ENCODE measurements at places on chromosomes 5 and 9.

GRCh38 chr9:21455320-21455719, 15.1 kb downstream of the IFNA1 start:
- DNase-seq, result no peak

- DNase-seq, result no peak
Observed at GRCh38 chr9:69997524-69997923, 46.1 kb upstream of the MAMDC2 start.

GRCh38 chr5:91049800-91050199, 333.3 kb downstream of the ARRDC3 start:
- DNase-seq, result no peak

GRCh38 chr9:120891245-120891883, 14.4 kb upstream of the PHF19 start:
- DNase-seq, result no peak

DNA sequence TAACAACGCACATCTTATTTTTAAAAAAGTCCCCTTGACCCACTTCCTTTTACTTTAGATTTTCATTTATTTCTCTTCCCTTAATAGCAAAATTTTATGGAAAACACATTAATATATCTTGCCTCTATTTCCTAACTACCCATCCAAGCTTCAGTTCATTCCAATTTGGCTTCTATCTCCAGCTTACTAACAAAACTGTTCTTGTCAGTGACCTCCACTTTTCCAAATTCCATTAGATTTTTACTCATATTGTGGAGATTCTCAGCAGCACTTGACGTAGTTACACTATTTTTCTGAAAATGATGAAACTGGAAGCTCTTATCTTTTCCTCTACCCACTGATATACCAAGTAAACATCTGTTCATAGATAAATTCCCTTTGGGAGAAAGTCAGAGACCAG, 46.5 kb upstream of the ADAMTS19 start:
- no peak for DNase-seq

DNA sequence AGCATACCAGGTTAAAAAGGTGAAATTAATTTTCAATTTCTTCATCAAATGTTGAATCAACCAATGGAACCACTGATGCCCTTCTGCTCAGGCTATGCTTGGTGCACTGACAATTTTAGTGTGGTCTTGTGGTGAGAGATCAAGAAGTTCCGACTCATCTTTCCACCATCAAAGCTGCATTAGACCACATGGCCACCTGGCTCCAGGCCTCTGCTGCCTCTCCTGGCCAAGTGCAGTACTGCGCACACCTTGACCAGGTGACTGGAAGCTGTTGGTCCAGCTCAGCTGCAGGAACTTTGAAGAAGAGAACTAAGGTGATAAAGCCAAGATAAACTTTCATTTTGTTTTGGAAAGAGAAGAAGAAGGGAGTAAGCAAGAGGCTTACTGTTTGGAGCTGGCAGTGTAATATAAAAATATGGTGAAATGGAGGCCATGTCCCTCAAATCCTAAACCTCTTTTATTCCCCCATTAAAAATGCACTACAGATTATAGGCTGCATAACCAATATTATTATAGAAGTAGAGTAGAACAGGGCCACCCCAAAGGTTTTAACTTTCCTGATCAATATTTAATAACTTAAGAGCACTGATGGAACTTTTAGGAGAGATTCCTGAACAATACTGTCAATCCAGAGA, 315.5 kb upstream of the C9orf72 start:
- no peak for DNase-seq

DNA sequence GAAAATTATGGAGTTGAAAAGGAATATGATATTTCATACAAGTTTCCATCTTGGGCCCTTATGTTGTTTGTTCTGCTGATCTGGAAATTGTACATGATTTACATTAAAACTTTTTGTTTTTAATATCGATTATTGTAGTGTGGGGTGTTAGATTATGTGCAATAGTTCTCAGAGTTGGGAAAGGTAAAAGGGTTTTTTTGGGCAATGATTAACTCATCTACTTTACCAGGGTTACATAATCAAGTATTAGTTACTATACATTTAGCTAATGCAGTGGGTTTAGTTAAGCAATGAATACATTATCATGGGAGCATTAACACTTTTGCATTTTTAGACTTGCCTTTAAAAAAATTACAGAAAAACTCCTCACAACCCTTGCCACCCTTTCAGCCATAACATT, 134.0 kb downstream of the ZSWIM6 start:
- DNase-seq, result no peak

DNA sequence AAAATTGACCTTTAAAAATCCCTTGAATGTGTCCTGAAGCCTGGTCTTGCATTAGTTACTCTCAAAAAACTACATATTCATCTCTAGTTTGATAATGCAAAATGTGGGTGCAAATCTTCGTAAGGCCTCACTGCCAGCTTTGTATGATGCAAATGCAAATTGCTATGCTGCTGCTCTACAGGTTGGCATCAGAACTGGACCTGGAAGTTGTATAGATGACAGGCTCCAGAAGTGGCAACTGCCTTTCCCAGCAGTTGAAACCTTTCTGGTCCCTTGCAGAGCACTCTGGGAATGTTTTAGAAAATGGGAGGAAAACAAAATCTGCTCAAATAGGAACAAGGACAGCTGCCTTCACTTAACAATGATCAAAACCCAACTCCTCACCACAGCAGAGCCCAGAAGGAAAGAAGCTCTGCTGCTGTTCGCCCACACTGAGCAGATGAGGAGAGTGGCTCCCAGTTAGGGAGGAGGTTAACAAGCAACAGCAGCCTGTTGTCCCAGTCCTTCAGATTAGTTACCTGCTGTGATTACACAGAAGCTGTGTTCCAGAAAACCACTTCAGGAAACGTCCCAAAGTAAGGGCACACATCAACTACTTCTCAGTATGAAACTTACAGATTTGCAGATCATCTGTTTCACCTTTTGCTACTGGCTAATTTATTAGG, 93.5 kb downstream of the PLPP1 start:
- no peak for DNase-seq

- no peak for DNase-seq
Observed at GRCh38 chr9:93473411-93473810, 20.0 kb upstream of the FAM120AOS start.

- DNase-seq, result no peak
Observed at GRCh38 chr5:42767491-42768105, 11.0 kb downstream of the CCDC152 start.

- peak; percentile 21 for DNase-seq
Observed at GRCh38 chr5:112551419-112552032, 132.4 kb upstream of the EPB41L4A start.

- DNase-seq, result no peak
Observed at GRCh38 chr5:103305809-103306208, 47.2 kb downstream of the MACIR start.

- no peak for DNase-seq
Observed at GRCh38 chr9:78871452-78872331, 574.8 kb downstream of the PSAT1 start.

DNA sequence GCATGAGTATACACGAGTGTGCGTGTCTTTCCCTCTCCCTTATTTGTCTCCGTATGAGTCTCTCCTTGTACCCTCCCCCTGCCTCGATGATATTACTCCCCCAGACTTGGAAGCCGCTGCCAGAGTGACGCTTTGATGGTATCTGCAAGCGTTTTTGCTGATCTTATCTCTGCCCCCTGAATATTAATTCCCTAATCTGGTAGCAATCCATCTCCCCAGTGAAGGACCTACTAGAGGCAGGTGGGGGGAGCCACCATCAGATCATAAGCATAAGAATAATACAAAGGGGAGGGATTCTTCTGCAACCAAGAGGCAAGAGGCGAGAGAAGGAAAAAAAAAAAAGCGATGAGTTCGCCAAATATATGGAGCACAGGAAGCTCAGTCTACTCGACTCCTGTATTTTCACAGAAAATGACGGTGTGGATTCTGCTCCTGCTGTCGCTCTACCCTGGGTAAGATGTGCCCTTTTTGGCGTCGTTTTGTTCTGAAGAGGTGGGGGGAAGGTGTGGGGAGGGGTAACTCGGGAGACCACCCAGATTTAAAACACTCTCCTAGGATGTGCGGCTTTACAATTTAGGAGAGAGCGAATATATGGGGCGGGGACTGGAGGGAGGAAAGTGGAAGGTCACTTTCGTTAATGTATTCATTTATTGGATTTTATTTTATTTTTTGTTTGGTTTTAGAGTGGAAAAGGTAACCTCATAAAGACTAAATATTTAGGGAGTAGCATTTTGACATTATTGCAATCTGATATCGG, at the start of gene GABRG2:
TSS of gene GABRG2 (plus strand) at position 119 of the 757 bp plus-strand sequence. CDS start at position 346, 227 bp downstream.
- DNase-seq, result no peak

DNA sequence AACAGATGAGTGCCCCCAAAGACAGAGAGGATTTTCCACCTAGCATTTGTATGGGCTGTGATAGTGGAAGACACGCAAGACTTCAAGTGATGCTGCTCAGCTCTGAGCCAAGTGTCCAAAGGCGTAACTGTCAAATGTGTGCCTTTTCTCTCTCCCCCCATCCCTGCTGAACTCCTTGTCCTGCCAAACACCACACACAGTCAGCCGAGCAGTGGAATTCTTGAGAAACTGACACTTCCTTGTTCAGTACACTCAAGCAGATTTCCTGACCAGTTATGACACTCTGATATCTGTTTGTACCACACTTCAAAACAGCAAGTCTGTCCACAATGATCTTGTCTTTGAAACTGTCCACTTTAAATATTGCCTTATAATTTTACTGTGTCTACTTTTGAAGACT, 166.4 kb downstream of the PIK3R1 start:
- no peak for DNase-seq

DNA sequence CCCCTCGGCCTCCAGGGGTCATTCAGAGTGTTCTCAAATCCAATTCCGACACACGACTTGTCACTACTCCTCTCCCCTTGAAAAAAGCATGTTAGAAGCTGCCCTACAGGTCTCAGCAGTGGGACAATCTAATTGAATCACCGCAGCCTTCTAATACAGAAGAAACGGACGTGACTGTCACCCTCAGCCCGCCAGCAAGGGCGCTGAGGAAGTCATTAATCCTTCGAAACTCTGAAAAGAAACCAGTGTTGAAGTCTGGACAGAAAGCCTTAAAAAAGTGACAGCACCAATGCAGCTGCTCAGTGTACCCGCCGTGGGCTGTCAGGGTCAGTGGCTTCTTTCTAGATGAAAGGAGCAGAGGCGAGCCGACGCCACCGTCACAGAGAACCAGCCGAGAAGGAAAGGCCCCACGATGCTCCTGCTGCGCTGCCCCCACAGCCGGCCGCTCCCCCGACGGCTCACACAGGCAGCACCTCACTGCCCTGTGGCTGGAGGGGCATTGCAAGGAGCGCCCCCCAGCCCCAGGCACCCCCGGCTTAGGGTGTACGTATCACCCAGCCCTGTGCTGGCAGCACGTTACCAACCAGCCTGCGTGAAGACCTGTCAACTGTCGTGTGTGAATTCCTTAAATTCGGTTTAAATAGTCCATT, 5.7 kb downstream of the BRD3OS start:
- DNase-seq, result no peak

DNA sequence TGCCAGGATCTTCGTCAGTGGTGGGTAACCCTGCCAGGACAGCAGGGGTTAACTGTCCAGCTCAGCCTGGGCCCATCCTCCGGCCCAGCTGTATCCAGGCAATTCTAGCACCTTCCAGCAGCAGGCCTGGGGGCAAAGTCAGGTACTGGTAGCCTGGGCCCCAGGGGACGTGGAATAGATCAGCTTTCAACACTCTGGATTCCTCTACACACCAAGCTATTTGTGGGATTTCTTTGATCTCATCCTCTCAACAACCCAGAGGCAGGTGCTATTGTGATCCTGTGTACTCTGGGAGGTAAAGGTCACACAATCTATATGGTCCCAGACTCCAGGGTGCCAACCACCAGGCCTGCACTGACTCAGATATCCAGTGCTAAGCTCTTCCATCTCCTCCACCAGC, 8.7 kb upstream of the SPOUT1 start:
- no peak for DNase-seq

DNA sequence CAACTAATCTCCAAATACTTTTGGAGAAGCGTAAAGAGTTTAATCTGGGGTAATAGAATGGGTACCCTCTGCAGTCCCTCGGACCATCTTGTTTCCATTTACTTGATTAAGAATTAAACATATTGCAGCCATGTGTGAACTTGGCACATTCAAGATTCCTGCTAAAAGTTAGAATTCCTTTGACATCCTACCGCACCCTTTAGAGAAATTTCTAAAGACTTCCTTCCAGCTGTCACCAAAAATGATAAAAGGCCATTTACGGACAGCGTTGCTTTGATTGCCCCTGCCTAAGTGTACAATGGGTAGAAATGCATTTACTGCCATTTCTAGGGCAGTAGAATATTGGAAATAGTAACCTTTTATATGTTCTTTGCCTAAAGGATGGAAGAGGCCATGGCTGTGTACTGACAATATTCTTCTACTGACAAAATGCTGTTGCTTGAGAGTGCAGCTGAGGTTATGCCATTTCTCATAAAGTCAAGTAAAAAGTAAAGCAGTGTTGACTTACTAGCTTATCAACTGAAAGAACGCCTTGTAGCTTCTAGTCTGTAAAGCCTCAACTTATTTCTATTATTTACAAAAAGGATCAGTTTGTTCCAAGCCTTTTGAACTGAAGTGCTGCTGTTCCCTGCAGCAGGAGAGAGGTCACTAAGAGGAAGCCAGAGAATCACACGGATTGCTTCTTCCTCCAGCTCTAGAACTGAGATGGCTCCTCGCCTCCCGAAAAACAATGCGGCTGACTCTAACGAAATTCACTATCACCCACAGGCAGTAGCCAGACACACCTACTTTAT, 139.8 kb upstream of the BASP1 start:
- no peak for DNase-seq

DNA sequence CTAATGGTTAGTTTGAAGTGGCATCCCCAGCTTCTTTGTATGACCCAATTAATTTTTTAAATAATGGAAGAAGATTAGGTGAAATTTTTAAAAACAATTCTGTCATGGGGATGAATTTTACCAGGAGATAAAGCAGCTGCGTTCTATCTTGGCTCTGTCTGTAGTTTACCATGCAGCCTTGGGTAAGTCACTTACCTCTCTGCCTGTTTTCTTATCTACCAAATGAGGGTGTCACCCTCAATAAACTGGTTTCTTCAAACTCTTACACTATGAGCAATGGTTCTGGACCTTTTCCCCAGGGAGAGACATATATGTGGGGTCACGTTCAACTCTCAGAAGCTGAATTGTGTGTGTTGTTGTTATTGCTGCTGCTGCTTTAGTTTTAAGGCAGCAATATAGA, 71.7 kb downstream of the TEX10 start:
- DNase-seq, result no peak

GRCh38 chr9:35700031-35700430, 10.3 kb upstream of the TPM2 start:
- no peak for DNase-seq

- DNase-seq, result no peak
Observed at GRCh38 chr9:89422151-89422975, 75.5 kb downstream of the SEMA4D start.

DNA sequence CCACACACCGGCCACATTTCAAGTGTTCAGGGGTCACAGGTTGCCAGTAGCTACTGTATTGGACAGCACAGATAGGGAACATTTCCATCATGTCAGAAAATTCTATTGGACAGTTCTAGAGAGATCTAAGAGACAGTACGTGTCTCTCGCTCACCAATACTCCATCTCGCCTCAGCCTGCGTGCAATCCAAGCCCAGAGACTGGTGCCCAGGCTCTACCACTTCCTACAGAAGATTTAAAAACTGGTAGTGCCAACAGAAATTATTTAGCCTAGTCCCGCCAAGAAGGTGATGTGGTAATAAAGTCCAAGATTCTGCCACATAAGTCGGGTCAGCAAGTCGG, 390 bp upstream of the SNX2 start:
- no peak for DNase-seq

Measured in stimulated activated CD4-positive, alpha-beta T cell treated with anti-CD3 and anti-CD28 coated beads, Interleukin-1b, Interleukin-23, amount 100 ng/mL, for 4 hours (primary cell).